ENCODE measurements at places on chromosomes 7 and 10. TPM values are rescaled to one million over a fixed set of nuclear protein-coding genes. Genes with fewer than 3 reads are reported as not detected.

- no peak for DNase-seq
These were observed 2.6 kb downstream of the ABCA13 start for GRCh38 chr7:48173756-48174382.

DNA sequence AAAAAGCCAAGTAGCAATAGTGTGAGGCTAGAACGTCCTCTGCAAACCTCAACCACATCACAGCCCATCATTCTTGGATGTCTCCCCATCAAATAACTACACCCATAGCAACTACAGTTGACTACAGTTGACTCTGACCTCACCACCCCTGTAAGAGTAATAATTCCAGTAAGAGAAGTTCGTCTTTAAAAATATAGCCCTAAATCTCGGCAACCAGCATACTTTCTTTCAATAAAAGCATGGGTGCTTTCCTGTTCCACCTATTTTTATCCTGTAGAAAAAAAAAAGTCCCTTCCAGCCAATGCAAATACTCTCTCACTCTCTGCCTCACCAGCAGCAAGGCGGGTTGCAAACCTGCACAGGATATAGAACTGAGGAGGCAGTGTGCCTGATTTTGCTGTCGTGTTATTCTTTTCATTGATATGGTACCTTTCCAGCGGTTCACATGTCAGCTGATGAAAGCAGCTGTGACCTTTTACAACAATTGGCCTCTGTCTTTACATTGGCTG lies 187.5 kb upstream of the NFE2L3 start:
- DNase-seq: no peak

GRCh38 chr7:35971133-35971891 lies 170.5 kb downstream of the SEPTIN7 start:
- no peak for DNase-seq

The CPA4 gene
- polyA plus RNA-seq: 0.71 TPM

- no peak for DNase-seq
These were observed 248.7 kb upstream of the TCF7L2 start for GRCh38 chr10:112701211-112701877.

The NPSR1 gene
- polyA plus RNA-seq: not detected

DNA sequence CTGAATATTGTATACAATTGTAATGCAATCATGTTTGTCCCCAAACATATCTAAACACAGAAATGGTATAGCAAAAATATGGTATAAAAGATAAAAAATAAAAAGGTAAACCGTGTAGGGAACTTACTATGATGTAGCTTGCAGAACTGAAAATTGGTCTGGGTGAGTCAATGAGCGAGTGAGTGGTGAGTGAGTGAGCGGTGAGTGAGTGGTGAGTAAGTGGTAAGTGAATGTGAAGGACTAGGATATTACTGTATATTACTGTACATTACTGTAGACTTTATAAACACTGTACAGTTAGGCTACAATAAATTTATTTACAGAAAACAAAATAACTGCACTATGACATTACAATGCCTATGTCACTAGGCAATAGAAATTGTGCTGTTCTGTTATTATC lies 1163.2 kb upstream of the SORCS1 start:
- DNase-seq: no peak

GRCh38 chr10:46305986-46306385 lies 19.2 kb downstream of the ANTXRL start:
- DNase-seq: no peak

GRCh38 chr10:122461367-122461728 lies at the start of gene HTRA1:
Gene HTRA1, plus strand, starts transcription at chr10:122461553. Its CDS starts 100 bp downstream, at chr10:122461653.
- no peak for DNase-seq

All from renal cortex interstitium (tissue), 15 donors.